ENCODE measurements at places on chromosomes 2 and 18. TPM values are rescaled to one million over a fixed set of nuclear protein-coding genes. Genes with fewer than 3 reads are reported as not detected.

DNA sequence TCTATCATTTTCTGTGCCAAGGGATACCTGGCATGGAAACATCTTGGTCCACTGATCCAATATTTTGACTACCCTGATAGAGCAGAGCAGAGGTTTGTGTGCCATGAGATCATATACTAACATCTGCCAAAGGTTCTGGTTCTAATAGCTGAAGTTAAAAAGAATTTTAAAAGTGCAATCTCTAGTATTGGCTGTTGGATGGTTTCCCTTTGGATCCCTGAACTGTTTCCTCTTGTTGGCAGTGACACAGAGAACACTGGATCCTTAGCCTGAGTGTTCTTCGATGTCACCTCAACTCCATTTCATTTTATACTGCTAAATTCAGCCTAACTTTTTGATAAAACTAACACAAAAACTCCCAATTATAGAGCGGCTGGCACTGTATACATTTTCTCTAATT is 169.3 kb upstream of the FBXO11 start:
- no peak for DNase-seq

The ATP6V1C2 gene
- total RNA-seq, result not detected

- no peak for DNase-seq
Measured at GRCh38 chr18:67577386-67577785, 60.9 kb upstream of the DSEL start.

DNA sequence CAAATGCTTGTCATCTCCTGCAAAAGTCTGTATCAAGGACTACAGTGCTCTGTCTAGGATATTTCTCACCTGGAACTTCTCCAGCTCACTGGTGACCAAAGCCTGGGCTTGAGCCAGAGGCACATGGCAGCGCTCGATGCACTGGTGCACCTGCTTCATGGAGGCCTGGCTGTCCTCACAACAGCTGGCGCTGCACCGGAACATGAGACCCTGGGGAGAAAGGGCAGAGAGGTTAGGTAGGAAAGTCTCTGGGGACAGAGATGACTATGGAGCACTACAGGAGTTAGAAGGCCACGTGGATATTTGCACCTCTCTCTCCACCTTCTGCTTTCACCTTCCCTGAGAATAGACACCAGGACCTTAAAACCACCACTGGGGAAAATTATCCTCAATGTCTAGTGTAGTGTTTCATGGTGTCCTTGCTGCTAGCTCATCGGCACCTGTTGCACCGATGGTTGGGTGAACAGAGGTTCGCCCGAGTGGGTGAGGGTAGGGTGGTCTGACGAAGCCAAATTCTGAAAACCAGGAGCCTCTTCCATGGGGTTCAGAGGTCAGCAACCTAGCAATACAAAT is 1.0 kb downstream of the FAM136A start:
- no peak for DNase-seq

The STK16 gene
- total RNA-seq, result 30.7 TPM

- no peak for DNase-seq
Measured at GRCh38 chr18:33264566-33264965, 176.0 kb downstream of the CCDC178 start.

The FAM237A gene
- not detected for total RNA-seq

The MYL1 gene
- total RNA-seq, result not detected

GRCh38 chr2:205998583-205998982 is 87.4 kb downstream of the INO80D start:
- no peak for DNase-seq

- DNase-seq, result no peak
Measured at GRCh38 chr2:100188326-100188725, 45.9 kb upstream of the AFF3 start.

DNA sequence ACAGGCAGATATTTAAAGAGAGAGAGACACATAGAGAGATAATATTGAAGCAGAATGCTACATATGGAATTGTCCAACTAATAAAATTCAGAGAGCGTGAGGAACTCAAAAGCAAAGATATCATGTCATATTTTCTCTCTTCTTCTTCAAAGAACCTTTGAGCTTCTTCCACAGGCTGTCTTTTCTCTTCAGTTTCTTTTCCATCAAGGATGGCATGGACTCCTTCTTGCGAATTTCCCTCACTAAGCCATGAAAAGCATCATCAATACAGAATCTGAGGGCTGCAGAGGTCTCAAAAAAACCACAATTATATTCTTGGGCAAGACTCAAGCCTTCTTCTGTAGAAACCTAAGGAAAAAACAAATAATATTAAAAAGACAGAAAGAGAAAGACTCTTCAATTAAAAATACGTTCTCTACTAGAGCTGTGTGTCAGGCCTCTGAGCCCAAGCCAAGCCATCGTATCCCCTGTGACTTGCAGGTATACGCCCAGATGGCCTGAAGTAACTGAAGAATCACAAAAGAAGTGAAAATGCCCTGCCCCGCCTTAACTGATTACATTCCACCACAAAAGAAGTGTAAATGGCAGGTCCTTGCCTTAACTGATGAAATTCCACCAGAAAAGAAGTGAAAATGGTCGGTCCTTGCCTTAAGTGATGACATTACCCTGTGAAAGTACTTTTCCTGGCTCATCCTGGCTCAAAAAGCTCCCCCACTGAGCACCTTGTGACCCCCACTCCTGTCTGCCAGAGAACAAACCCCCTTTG is 371.9 kb downstream of the RIT2 start:
- DNase-seq, result no peak

GRCh38 chr2:212912445-212913103 is 238.8 kb downstream of the IKZF2 start:
- DNase-seq, result no peak
